ENCODE measurements at places on chromosomes 7 and 10.
A peak's percentile ranks its signal among the peaks of the same experiment; 100 is the strongest.

- DNase-seq: peak; percentile 51
Measured at GRCh38 chr7:116501425-116502167, 2.1 kb downstream of the CAV2 start.

DNA sequence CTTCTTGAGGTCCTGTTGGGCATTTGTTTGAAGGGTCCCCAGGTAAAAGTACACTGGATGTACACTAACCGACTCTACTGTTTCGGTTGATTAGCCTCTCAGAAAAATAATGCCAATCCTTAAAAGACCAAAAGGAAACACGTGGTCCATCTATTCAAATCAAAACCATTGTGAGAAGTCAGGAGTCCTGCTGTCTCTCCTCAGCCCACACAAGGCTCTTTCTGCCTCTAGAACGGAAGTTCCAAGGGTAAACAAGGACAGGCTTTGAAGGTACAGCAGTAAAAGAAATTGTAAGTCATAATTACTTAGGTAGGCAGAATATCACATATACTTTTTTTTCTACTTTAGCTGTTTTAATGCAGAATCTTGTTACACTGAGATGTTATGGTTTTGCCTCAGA lies 71.7 kb upstream of the TPK1 start:
- no peak for DNase-seq

DNA sequence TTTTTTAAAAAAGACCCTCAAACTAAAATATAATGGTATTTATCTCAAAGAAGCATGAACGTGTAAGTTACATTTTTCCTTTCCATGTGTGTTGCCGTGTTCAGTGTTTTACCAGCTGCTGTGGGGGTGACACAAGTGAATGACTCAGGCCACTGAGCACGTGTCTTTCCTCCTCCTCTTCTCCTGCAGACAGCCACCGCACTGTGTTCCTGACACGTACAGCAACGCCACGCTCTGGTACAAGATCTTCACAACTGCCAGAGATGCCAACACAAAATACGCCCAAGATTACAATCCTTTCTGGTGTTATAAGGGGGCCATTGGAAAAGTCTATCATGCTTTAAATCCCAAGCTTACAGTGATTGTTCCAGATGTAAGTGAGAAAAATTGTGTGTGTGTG lies 29.7 kb downstream of the TMEM248 start:
- DNase-seq: peak; percentile 16

DNA sequence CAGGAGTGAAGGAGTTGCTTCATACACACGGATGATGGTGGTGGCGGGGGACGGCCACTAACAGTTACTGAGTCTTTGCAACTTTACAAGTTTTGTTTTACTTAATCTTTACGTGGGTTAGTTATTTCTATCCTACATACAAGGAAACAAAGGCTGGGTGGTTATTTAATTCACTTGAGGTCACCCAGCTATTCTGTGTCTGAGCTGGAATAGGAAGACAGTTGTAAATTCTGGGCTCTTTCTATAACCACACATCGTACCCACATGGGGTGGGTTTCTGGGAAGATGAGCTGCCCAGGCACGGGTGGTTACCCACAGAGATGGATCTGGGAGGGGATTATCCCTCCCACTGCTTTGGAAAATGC lies 137.9 kb downstream of the ANLN start:
- no peak for DNase-seq

GRCh38 chr7:130141161-130141883 lies 63.9 kb downstream of the TMEM209 start:
- no peak for DNase-seq

DNA sequence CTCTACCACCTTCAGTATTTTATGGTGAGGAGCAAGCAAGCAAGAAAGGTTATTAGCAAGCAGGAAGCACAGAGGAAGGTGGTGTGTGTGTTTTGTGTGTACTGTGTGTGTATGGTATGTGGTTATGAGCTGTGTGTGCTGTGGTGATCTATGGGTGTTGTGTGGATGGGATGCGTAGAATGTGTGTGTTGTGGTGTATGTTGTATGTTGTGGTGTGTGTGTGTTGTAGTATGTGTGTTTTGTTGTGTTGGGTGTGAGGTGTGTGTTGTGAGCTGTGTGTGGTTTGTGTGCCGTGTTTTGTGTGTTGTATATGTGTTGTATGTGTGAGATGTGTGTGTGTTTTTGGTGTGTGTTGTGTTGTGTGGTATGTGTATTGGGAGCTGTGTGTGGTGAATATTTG lies 16.8 kb upstream of the IGFBP3 start:
- DNase-seq: no peak

DNA sequence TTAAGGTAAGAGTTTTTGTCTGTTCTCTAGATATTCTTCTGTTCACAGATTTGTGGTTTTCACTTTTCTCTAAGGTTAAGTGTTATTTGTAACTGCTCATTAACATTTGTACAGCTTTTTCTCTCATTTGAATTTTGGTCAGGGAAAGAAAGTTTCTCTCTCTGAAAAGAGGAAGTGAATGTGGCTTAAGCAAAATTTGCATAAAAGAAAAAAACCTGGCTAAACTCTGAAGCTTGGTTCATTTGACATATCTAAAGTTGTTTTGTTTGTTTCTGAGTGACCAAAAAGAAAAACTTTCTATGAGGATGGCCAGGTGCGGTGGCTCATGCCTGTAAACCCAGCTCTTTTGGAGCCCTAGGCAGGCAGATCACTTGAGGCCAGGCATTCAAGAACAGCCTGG lies 22.0 kb upstream of the SLC26A4 start:
- DNase-seq: no peak

DNA sequence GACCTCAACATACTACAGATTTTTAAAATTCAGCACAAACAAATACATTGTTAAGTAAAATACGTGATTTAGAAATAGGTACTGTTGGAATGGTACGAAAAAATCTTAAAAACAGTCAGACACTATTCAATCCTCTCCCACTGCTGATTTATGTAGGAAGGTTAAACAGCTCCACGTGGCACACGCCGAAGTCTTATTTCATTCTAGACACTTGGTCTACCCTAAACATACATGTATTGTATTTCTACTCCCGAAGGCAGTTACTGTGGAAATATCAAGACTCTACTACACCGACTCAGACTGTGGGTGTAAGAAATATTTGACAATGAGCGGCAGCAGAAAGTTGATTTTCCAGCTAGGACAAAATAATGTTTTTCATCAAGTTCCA lies 130.6 kb downstream of the MPP7 start:
- DNase-seq: no peak

GRCh38 chr10:79078367-79079053 lies 9.7 kb downstream of the ZMIZ1 start:
- DNase-seq: no peak

DNA sequence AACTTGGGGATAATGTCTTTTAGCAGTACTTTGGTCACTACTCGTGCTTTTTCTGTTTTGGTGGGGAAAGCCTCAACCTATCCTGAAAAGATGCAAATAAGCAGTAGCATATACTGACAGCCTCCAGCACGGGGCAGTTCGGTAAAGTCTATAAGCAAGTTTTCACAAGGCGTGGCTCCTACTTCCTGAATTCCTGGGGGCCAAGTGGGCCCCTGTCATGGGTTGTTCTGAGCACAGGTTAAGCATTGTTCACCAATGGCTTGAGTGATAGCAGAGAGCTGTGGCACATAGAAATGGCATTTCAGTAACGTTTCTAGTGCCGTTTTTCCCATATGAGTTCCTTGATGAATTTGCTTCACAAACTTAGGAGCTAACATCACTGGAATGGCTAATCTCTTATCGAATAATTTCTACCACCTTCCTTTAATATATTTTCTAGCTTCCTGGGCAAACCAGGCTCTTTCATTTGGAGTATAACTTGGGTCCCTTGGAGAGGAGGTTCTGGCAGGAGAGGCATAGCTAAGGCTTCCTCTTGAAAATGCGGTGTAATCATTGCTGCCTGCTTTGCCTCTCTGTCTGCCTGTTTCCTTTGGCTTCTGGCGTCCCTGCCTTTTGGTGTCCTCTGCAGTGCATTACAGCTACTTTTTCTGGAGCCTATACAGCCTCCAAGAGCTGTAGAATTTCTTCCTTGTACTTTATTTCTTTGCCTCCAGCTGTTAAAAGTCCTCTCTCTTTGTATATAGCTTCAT lies 11.7 kb upstream of the ZNF239 start:
- no peak for DNase-seq

DNA sequence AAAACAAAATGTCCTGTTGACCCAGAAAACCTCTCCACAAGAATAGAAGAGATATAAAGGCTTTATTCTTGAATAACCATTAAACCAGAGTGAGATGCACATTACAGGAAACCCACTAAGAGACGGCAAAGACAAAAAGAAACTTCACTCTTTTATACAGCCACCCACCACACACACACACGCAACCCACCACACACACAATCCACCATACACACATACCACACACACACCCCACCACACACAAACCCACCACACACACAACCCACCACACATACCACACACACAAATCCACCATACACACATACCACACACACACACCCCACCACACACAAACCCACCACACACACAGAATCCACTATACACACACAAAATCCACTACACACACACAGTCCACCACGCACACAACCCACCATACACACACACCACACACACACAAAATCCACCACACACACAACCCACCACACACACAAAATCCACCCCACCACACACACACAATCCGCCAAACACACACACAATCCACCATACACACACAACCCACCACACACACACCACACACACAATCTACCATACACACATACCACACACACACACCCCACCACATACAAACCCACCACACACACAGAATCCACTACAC lies 9.5 kb upstream of the REPIN1 start:
- no peak for DNase-seq

- no peak for DNase-seq
Measured at GRCh38 chr7:51154201-51154600, 162.4 kb downstream of the COBL start.

GRCh38 chr10:34814913-34815184 lies 247 bp downstream of the PARD3 start:
- no peak for DNase-seq

GRCh38 chr7:50208378-50208982 lies 96.0 kb upstream of the IKZF1 start:
- no peak for DNase-seq

- no peak for DNase-seq
Measured at GRCh38 chr7:121410829-121411596, 14.9 kb upstream of the FAM3C start.

- no peak for DNase-seq
Measured at GRCh38 chr10:46216003-46216634, 70.7 kb upstream of the ANTXRL start.

DNA sequence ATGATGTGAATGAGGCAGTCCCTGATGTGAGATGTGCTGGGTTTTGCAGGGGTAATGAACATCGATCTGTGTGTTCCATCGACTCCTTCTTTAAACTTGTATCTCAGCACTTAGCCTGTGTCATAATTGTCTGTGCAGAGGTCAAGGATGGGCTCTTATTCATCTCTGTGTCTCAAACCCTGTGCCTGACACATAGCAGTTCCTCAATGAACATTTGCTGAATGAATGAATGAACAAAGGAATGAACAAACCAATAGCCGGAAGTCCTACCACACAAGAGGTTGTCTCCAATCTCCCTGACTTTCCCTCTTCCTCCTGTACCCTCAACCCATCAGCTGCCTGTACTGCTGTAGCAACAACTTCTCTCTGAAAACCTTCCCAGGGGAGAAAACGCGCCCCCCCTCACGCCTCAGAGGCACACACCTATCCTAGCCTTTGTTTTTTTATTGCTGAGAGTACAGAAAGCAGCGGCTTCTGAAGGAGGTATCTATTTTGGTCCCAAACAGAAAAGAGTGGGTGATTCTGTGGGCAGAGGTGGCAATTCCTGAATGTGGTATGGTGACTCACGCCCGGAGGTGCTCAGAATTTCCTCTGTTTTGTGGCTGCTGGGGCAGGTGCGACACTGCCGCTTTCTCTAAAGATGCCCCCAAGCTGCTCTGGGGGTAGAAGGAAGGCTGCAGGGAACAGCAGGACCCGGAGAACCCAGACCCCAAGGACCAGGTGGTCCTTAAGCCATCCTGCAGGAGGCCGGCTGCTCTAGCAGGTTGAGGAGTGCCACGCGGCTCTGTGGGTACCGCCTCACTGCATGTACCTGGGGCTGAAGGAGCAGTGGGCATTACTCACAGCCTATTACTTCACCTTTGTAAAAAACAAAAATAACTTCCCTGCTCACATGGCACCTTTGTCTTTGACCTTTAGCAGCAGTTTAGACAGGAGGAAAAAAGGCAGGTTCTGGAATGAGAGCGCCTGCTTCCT lies 9.6 kb downstream of the IL2RA start:
- DNase-seq: no peak

DNA sequence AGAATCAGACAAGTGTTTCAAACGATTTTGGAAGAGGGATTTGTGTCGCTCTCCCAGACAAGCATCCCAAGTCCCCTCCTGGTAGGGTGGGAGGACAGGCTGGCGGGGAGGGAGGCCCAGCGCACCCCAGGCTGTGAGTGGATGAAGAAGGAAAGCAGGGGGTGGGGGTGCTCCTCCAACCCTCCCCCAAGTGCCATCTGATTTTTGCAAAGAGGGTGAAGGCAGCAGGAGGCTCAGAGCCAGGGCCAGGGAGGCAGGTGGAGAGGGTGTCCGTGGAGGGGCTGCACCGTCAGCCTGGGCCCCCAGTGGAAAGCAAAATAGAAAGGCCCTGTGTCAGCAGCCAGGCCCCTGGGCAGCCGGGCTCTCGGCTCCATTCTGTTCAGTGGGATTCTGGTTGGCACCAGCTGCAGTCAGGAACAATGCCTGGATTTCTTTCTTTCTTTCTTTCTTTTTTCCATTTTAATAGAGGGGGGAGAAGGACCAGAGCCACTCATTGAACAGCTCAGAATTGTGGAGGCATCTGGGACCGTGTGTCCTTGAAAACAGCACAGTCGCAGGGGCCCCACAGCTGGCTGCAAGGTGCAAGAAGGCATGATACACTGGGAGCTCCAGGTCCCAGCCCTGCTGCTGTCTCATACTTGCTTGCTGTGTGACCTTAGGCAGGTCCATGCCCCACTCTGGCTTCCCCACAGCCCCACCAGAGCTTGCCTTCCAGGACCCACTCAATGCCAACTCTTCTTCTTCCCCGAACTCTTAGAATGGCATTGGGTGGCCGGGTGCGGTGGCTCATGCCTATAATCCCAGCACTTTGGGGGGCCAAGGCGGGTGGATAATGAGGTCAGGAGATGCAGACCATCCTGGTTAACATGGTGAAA lies 7.1 kb upstream of the ZMIZ1 start:
- no peak for DNase-seq

GRCh38 chr7:75969704-75970498 lies 24.5 kb downstream of the TMEM120A start:
- DNase-seq: no peak

GRCh38 chr7:77532247-77532646 lies 4.8 kb upstream of the PTPN12 start:
- no peak for DNase-seq

DNA sequence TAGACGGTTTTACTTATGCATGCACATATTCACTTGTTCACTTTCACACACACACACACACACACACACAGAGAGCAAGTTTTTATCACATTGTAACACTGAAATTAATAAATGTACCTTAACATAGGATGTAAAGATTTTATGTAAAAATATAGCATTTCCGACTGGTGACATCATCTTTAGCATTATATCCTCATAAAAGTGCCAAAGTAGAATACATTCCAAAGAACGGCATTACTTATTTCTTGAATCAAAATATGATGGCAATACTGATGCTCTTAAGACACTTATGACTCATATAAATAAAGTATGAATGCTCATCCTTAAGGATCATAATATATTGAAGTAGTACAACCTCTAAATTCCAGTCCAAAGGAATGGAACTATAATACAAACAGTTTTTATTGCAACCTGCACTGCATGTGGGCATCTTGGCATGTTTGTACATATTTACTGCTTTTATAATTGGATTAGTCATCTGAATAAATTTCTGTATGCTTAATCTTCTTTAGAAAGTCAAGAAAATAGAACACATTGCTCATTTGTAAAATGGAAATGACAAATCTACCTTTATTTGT lies 290.0 kb upstream of the SEMA3A start:
- DNase-seq: no peak

- DNase-seq: no peak
Measured at GRCh38 chr10:124027031-124027611, 66.3 kb downstream of the CHST15 start.

Data from Caki2 (cell line).